ENCODE measurements at places on chromosomes 12 and 14.
A peak's percentile ranks its signal among the peaks of the same experiment; 100 is the strongest.

DNA sequence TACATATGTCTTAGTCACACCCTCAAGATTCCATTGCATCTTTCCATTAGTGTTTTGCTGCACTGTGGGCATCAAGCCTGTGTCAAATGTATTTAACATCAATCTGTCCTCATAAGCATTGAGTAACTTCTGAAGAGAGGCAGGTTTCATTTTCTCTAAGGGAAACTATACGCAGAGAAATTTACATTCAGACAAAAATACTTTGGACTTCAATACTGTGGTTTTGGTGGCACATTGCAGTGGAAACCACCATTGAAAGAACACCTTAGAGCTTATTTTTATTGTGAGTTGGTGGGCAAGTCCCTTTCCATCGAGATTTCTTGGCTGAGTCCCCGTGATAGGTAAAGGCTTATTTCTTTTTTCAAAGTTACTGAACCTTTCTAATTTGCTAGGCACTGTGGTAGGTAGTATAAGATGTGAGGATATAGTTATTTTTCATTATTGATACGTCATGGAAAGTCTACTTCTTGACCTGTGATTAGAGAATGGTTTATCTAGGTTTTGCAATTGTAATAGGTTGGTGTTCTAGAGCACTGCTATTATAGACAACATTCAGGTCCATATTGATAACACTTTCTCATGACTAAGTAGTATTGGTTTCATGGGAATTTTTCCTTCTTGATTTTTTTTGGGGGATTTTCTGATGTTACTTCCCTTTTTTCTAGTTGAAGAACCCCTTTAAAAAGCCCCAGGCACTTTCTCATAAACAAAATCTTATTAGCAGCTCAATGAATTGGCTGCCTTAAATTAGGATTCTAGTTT is 81.9 kb downstream of the CFAP54 start:
- peak; percentile 15 for DNase-seq

GRCh38 chr14:44662250-44662891 is 155.3 kb upstream of the FSCB start:
- DNase-seq: no peak

DNA sequence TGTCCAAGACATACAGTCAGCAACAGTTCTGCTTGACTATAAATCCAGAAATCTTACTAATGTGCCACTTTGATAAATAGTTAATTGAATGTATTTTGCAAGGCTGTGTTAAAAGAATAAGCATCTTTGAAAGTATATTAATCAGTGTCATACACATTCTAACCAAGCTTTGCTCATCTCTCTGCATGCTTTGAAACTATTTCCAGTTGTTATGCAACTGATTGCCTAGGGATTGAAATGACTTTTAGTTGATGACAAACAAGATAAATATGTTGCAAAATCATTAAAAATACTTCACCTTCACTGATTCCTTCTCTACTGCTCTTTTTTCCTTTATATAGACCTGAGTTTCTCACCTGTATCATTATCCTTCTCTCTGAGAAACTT is 91.3 kb downstream of the AEBP2 start:
- no peak for DNase-seq

GRCh38 chr14:105124823-105125222 is 43.8 kb downstream of the JAG2 start:
- no peak for DNase-seq

DNA sequence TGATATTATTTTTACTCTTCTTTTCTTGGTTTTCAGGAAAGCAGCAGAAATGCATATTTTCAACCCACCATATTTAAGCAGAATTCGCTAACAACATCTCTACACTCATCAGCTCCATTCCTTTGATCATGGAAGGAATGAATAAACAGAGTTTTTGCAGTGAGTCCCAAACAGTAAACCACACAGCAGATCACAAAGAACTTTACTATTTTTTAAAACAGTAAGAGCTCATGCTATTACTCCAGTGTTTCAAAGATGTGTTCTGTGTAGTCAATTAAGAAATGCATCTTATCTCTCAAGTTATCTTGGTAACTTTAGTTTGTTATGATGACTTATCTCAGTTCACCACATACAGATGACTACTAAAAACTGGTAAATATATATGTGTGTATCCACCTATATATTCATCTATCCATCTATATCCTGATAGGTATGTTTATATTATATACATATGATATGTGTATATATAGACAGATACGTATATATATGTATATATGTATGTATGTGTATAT is 843.5 kb downstream of the BCL11B start:
- no peak for DNase-seq

- DNase-seq: no peak
These were observed 23.9 kb downstream of the ATF7 start for GRCh38 chr12:53602176-53602864.

DNA sequence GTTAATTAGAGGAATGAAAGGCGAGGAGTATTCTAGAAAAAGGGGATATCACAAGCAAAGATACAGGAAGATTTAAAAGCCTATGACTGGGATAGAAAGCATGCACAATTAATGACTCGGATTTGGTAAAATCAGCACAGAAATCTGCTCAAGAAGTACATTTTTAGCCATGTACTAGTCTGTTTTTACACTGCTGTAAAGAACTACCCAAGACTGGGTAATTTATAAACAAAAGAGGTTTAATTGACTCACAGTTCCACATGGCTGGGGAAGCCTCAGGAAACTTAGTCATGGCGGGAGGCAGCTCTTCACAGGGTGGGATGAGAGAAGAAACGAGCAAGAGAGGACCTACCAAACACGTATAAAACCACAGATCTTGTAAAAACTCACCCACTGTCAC is 716.3 kb upstream of the MDGA2 start:
- peak; percentile 28 for DNase-seq

GRCh38 chr12:89433634-89434033 is 81.3 kb upstream of the DUSP6 start:
- DNase-seq: peak; percentile 42

DNA sequence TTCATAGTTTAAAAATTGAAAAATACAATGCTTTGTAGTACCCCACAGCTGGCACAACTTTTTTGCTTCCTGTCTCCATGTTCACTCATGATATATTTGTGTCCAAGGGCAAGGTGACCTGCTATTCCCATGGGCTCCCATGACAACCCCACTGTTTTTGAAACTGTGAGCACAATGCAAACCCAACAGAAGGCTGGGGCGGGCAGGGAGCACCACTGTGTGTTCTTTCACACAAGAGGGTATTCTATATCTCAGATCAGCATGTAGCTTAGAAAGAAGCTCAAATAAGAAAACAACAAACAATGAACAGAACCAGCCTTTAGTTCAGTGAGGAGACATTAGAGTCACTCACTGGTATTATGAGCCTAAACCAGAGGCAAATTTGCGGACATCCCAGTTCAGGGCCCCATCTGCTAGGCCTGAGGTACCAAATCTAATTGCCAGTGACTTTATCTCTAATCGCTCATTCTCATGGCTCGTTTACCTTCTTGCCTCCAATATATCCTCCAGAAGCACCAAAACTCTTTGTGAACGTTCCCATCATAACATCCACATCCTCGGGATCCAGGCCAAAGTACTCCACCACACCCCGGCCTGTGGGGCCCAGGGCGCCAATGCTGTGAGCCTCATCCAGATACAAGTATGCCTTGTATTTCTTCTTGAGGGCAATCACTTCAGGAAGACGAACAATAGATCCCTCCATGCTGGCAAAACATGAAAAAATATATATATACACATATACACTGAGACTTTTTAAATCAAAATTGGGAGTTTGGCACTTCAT is 56.4 kb upstream of the ISM2 start:
- no peak for DNase-seq

- DNase-seq: no peak
These were observed 4.7 kb downstream of the CCDC88C start for GRCh38 chr14:91412939-91413338.
